ENCODE measurements at places on chromosomes 1 and 21. TPM values are rescaled to one million over a fixed set of nuclear protein-coding genes. Genes with fewer than 3 reads are reported as not detected.

IQCC gene
- polyA plus RNA-seq = 7.9 TPM

DNA sequence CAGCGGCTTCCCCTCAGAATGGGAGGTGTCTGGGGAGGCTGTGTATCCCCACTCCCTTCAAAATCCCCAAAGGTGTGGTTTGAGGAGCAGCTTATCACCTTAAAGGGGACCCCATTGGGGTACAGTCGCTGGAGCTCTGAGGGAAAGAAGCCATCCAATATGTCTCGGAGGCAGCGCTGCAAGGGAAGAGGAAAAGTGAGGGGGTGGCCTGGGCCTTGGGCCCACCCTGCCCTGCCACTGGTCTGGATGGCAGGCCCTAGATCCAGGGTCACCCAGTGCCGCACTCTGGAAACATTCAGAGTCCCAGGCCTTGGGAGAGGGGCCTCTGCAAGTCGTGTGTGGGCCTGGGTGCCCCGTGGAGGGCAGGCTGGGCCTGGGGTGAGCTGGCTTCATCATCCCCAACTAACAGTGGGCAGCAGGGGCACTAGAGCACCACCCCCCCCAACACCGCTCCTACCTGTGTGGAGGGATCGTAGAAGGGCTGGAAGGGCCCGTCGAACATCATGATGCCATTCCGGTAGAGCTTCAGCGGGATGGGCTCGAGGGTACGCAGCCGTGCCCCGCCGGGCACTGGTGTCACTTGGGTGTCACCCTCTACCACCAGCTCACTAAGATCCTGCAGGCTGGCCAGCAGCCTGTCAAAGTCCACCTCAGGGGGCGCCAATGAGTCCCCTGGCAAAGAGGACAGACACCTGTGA, 5.6 kb downstream of the SH3BGRL3 start:
- DNase-seq = no peak

DNA sequence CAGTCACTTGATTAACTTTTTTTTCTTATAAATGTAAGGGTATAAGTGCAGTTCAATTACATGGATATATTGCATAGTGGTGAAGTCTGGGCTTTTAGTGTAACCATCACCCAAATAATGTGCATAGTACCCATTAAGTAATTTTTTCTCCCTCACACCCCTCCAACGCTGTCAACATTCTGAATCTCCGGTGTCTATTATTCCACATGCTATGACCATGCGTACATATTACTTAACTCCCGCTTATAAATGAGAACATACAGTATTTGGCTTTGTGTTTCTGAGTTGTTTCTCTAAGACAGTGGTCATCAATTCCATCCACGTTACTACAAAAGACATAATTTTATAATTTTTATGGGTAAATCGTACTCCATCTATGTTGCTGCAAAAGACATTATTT, 1191.1 kb downstream of the NCAM2 start:
- DNase-seq = no peak

GRCh38 chr1:183142171-183142570, 43.9 kb upstream of the LAMC2 start:
- DNase-seq = no peak

GRCh38 chr21:37742532-37742931, 173.7 kb downstream of the KCNJ6 start:
- DNase-seq = no peak

DNA sequence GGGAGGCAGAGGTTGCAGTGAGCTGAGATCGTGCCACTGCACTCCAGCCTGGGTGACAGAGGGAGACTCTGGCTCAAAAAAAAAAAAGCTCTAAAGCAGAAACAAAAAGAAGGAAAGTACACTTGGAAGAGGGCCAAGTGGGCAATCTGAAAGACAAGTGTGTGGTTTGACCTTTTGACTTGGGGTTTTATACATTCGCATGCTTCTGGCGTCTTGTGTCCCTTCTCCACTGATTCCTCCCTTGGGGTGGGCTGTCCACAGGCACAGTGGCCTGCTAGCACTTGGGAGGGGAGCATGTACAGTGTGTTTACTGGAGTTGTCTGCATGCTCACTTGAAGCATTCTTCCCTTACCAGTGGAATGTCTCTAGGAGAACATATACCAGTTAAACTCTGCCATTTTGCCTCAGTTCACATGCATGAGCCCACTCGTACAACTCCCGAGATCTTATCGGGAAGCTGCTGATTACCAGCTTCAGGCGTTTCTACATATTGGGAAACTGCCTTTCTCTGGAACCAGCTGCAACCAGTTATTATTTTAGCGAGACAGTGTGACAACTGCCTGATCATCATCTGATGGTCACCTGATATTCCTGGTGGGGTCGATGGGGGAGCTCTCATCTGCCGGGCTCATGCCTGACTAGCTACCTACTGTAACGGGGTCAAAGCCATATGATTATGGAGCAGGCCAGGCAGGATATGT, 113.5 kb upstream of the ZNF678 start:
- no peak for DNase-seq

DNA sequence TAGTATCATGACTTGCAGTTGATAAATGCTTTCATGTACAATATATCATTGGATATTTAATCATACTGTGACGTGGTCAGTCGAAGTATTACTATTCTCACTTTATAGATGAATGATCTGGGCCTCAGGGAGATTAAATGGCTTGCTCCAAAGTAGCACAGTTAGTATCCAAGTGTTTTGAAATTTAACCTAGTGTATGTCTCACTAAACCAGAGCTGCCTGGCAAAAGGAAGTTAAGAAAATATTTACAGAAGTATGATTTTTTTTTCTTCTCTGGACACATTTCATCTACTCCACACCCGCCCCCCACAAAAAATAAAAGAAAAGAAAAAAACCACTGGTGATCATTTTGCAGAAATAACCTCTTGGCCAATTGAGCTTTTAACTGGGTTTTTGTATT, 71.9 kb upstream of the CXADR start:
- no peak for DNase-seq

DNA sequence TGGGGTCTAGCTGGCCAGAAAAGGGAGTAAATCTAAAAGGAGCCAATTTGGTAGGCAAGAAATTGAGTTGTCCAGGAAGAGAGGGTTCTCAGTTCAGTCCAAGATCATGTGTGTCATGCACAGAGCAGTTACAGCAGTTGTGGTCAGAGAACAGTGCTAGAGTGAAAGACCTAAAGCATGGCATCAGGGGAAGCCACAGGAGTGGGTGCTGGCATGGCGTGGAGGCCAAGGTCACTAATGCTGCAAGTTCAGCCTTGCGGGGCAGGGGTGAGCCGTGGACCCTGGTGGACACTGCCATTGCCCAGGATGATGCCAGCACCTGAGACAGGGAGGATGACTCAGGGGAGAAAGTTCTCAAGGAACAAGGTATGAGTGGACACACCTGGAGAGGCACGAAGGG, 16.6 kb upstream of the TMEM125 start:
- no peak for DNase-seq

- DNase-seq = no peak
These were observed 24.6 kb downstream of the RUNX1 start for GRCh38 chr21:35024513-35024912.

DNA sequence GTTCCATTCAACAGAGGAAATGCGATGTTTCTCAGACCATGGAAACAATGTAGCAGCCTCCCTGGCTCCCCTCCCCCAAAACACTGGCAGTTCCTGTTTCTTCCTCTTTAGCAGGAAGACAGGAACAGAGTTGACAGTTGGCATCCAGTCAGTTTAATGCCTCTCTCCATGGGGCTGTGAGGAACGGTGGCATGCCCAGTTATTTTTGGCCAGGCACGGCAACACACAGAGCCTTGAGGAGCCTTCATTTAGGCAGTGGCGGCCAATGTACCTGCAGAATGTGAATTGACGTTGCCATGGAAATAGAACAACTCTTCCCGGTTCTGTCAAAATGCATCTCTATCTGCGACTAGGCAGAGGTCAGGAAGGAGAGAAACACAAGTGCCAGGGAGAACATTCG, 330.6 kb downstream of the DSCAM start:
- DNase-seq = no peak

GRCh38 chr1:107976836-107977235, 11.9 kb upstream of the VAV3 start:
- DNase-seq = no peak

DNA sequence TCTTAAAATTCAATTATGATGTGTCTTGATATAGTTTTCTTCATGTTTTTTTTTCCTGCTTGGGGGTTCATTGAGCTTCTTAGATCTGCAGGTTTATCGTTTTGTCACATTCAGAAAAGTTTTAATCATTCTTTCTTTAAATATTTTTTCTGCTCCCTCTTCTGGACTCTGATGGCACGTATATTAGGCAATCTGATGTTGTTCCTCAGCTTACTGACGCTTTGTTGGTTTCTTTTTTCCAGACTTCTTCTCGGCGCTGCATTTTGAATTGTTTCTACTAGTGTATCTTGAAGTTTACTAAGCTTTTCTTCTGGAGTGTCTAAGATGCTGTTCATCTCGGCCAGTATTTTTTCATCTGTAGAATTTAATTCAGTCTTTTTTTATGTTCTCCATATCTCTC, 44.8 kb upstream of the FMOD start:
- no peak for DNase-seq
